ENCODE measurements at places on chromosomes 6 and 20.

GRCh38 chr6:92810913-92811312 lies 608.4 kb downstream of the EPHA7 start:
- peak; percentile 55 for DNase-seq

DNA sequence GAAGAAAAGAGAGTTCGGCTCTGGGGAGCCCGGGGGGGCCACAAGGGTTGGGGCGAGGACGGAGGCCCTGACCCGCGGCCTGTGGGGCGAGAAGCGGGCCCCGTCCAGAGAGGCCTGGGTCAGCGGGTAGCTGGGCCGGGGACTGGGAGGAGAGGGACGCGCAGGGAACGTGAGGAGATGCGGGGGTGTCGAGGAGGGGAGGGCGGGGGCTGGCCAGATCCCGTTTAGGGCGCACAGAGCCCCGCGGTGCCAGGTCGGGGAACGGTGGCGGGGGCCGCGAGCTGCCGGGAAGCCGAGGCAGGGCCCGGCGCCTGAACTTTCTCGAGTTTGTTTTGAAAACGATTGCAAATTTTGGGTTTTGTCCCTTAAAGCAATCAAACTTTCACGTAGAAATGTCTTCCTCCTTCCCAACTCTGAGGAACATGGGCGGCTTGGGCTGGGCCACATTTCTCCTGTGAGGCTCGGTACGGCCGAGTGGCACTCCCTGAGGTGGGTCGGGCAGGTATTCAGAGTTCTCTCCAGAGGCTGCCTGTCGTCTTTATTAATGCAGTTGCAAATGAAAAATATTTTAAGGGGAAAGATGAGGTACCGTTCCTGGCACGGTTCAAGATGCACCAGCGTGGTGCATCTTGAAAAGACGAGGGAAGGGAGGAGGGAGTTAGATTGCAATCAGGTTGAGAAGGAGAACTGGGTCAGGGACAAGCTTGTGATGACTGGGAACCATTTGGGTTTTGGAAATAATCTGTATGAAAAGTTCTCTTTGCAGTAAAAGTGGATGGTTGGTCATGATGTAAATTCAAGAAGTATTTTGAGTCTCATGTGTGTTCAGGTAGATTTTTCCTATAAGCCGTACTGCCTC lies 972 bp downstream of the RNF8 start:
- no peak for DNase-seq

DNA sequence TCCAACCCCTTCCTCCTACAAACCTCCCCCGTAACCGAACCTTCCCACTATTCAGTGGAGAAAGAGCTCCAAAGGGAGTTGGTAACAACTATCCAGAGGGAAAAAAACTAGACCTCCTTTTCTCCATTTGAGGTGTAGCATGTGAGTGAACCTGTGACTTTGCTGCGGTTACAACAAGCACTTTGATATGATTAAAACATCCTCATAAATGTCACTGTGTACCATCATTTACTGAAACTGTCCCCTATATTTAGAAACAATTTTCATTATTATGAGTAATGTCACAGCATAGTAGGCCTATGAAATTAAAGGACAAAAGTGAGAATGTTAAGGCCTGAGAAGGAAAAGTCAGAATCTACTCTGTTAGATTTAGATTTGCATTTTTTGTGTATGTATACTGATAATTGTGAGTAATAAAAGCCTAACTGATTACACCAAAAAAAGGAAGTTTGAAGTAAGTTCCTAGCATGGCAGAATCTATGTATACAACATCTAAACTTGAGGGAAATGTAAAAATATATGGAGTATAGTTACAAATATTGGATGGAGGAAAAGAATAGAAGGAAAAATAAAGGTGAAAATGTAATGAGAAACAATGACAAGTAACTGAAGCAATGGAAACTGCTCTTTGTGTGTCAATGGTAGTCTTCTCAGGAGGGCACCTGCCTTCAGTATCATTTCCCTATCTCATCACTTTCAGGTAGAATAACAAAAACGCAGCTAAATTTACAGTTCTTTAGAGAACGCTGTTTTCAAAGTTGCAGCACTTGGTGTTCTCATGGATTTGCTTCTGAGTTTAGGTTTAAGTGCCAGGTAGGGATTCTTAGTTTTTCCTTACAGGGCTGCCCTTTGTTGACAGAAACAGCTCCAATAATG lies 145.9 kb downstream of the IMPG1 start:
- no peak for DNase-seq

DNA sequence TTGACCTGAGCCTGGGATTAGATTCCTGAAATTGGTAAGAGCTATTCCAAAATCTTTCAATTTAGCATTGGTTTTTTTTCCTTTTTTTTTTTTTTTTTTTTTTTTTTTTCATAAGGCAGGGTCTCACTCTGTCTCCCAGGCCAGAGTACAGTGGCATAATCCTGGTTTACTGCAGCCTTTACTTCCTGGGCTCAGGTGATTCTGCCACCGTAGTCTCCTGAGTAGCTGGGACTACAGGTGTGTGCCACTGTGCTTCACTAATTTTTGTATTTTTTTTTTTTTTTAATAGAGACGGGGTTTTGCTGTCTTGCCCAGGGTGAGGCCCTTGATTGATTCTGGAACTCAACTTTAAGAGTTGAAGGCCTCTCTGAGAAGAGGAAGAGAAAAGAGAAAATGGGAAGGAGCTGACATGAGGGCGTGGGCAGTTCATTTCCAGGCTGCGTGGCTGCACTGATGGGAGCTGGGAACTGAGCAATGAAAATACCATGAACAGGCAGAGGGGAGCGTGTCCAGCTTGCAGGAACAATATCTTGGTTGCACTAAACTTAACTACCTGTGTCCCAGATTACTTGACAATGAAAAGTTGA lies 24.6 kb downstream of the KDM1B start:
- DNase-seq: no peak

GRCh38 chr6:44278315-44278714 lies 8.1 kb downstream of the TMEM151B start:
- DNase-seq: no peak
